ENCODE measurements at places on chromosomes 4 and X. TPM values are rescaled to one million over a fixed set of nuclear protein-coding genes. Genes with fewer than 3 reads are reported as not detected.
A peak's percentile ranks its signal among the peaks of the same experiment; 100 is the strongest.

PTTG2 gene
- total RNA-seq = not detected

GRCh38 chr4:88212253-88212561 is 53.8 kb upstream of the ABCG2 start:
- no peak for DNase-seq

GRCh38 chr4:6177587-6178197 is 22.7 kb downstream of the JAKMIP1 start:
- DNase-seq = peak; percentile 24

- no peak for DNase-seq
Measured at GRCh38 chrX:74291577-74291963, 12.4 kb upstream of the ZCCHC13 start.

DNA sequence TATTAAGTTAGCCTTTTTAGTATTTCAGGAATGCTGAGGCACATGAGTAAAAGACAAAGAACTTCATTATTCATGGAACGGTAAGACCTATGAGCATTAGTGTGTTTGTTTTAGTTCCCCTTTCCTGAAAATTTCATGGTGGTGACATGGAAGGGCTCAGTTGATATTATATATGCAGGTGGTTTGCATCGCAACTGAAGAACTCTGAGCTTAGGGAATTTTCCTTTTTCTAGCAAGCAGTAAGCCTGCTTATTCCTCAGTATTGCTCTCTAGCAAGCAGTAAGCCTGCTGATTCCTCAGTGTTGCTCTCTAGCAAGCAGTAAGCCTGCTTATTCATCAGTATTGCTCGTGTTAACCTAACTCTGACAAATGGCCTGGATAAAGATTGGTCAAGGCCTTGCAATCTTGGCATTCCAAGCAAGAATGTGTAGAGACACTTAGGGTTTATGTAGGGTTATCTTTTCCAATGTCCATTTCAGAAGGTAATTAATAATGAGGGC is 37.7 kb upstream of the MAGEB18 start:
- no peak for DNase-seq

WAS gene
- 0.16 TPM for total RNA-seq

OFD1 gene
- 14.7 TPM for total RNA-seq

DNA sequence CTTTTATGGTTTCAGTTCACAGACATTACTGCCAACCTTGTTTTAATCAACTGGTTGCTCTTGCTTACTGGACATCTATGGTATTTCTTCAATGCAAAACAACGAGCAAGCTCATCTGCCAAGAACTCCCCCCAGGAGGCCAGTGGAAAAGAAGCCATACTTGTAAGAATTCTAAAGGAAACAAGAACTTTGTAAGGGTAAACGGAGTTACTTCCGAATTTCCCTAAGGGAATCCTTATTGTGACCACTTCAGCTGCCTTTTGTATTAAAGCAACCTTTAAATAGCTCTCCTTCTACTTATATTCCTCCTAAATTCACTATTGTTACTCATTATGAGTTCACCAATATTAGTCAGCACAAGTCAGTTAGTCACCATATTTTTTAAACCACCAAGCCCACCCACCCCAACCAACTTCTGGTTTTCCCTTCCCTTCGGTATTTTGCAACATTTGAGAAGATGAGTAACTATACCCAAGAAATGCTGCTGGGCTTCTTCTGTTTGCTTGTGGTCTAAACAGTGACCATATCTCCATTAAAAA is 602.8 kb upstream of the DIPK2B start:
- DNase-seq = peak; percentile 71

GRCh38 chr4:123616951-123617461 is 220.4 kb downstream of the SPRY1 start:
- no peak for DNase-seq

- DNase-seq = no peak
Measured at GRCh38 chr4:122827258-122827878, 737 bp downstream of the FGF2 start.

XAGE1A gene
- total RNA-seq = not detected
